NCI-H1930 (cell line): ENCODE measurements at places on chromosomes 2 and 18.

GRCh38 chr18:46449033-46449432 is 208.0 kb downstream of the LOXHD1 start:
- DNase-seq = no peak

DNA sequence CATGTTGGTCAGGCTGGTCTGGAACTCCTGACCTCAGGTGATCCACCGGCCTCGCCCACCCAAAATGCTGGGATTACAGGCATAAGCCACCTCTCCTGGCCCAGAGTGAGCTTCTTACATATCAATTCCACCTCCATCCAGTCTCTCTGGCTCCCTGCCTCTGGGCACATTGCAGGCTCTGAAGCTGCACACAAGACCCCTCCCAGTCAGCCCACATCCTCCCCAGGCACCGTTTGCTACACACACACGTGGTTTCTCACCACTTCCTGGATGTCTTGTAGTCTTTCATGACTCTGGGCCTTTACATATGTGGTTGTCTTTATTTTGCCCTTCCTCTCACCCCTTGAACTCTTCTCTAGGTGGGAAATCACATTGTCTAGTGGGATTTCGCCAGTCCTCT is 64.0 kb upstream of the CABLES1 start:
- no peak for DNase-seq

DNA sequence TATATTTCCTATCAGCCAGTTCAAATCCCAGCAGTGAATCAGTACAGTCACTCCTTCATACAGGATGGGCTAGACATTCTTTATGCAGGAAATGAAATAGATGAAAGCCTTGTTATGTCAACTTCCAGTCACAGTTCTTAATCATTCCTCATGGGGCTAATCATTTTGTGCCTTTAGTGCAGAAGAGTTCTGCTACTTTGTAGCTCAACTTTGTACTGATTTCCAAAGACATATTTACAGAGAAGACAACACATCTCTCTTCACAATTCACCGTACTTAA is 593.9 kb upstream of the NETO1 start:
- DNase-seq = no peak

GRCh38 chr2:65842104-65842503 is 409.7 kb upstream of the SPRED2 start:
- no peak for DNase-seq

- no peak for DNase-seq
These were observed 108.4 kb downstream of the ALMS1 start for GRCh38 chr2:73494031-73494430.

- DNase-seq = no peak
These were observed 950.7 kb upstream of the PIK3C3 start for GRCh38 chr18:41004324-41004723.

DNA sequence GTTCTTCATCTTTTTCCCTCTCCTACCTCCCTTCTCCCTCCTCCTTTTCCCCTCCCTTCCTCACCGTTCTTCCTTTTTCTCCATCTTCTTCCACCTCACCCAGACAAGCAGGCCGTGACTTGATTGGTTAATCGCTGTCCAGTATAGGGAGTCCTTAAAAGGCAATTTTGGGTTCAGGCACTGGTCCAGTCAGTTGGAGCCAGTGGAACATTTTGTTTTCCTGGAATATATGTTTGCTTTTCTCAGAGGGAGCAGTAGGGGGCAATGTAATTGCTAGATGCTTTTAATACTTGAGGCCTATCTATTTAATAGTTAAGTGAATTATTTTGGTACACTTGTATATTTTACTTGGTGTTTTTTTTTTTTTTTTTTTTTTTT is 15.0 kb downstream of the ELAC1 start:
- no peak for DNase-seq

DNA sequence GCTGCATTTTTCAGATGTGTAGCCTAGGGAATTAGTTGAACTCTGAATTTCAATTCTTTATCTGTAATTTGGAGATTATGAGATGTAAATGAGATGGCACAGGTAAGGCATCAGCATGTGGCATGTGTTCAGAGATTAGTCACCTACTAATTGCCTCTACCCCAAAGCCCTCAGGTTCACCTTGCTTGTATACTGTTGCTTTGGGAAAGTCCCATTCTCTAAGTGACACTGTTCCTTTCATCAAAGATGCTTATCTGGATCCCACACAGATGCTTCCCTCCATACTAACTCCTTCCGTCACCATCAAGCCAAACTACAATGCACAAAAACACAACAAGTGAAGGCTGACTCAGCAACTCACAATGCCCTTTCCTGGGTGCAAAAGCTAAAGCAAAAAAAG is 143.7 kb downstream of the LRATD1 start:
- DNase-seq = no peak
